ENCODE measurements at places on chromosomes 1 and 21.

- DNase-seq = no peak
Measured at GRCh38 chr1:35893051-35893879, 10.3 kb downstream of the AGO1 start.

DNA sequence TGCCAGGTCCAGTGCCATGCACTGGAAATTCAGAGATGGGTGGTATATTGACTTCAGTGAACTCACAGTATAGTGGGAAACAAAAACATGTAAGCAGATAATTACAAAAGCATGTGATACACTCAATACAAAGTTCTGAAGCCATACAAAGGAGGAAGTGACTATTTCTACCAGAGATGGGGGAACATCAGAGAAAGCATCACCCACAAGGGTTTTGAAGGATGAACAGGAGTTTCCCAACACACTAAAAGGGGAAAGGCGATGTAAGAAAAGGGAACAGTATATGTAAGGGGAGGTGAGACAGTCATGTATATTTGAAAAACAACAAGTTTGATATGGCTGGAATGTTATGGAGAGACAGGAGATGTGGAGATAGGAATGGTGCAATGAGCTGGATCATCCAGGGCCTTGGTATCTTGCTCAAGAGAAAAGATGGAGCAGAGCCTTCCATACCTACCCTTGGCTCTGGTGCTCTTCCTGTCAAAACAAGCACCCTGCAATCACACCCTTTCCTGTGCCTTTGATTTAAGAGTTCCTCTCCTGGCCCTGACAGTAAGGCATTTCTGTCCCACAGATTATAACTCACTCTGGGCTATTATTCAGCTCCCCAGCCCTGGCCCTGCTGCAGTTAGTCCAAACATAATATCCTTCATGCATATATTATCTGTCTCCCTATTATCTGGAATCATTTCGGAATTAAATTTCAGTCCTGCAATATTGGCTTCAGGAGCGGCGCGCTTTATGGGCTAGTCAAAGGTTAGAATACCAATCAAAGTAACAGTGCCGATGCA, 60.5 kb downstream of the DMAP1 start:
- no peak for DNase-seq

DNA sequence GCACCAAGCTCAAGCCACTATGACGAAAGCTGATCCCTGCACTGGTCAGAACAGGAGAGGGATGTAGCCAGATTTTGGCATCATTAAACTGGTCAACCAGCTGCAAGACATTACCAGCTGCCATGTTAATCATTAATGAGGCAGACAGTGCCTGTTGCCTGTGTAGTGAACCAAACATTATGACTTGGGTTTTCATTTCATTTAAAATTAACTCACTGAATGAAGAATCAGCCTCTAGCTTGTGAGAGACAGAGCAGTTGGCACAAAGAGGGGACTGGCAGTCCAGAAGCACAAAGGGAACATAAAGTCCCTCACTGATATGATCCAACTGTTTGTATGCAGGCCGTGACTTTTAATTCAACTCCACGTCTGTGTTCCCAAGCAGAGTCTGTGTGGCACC, 318.9 kb downstream of the SEC16B start:
- no peak for DNase-seq

GRCh38 chr1:234891427-234891826, 237.2 kb downstream of the TOMM20 start:
- DNase-seq = no peak

DNA sequence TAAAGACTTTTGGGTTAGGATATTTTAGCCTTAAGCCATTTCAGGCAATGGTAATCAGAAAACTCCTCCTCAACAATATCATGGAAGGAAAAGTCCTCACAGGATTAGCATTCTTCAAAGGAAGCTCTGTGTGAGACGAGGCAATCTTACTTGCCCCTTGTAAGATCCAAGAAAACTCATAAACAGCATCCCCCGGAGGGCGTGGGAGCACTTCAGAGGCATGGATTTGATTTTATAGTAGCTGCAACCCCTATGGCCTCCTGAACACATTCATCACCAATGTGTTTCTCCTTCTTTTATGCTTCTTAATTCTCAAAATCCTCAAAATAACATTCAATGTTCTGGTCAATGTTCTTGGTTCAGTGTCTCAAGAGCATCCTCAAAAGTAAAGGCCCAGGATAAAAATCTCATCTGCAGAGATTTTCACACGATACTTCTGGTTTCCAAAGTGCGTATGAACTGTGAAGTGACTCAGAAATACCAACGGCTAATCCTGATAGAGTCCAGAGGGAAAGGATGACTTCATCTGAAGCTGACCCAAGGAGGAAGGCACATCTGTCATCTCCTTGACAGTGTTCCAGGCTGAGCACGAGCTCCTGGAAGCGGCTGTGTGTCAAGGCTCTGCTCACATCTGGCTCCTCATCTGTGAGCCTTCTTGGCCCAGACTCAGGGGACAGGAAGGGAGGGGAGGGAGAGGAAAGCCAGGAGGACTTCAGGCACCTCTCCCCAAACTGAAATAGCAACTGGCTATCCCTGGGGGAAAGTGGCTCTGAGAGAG, 49.3 kb upstream of the PSEN2 start:
- DNase-seq = no peak

GRCh38 chr21:36104317-36105300, 30.3 kb upstream of the CBR3 start:
- DNase-seq = peak; percentile 39

- no peak for DNase-seq
Measured at GRCh38 chr1:151542710-151543129, 2.6 kb downstream of the TUFT1 start.

- DNase-seq = no peak
Measured at GRCh38 chr1:150927624-150928023, 1.5 kb downstream of the SETDB1 start.

DNA sequence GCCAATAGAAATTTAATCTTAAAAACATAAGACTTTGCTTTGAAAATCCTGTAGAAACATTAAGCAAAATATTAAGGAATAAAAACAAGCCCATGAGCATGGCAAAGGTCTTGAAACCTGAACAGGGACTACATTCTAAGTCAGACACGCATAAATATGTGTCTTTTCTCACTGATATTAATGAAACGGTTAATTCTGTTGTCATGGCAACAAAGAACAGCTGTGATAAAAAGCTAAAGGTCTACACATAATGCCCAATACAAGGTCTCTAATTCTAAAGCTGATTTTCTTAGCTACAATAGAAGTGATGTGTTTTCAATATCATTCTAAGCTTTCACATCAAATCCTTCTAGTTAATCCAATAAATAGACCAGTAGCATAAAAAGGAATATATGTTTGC, 331.7 kb downstream of the PTBP2 start:
- no peak for DNase-seq

DNA sequence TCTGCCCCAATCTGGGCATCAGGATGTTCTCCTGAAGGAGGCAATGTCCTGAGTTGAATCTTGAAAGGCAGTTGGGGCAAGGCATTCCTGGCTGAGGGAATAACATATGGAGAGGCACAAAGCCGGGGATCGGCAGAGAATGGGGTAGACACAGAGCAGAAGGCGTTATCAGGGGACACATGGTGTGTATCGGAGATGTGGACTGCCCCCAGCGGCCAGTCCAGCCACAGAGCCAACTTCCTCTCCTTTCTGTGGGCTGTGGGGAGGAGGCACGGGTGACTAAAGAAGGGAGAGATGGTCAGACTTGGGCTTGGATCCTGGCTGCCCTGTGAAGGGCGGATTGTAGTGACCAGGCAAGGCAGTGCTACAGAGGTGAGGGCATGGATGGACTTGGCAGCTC, 32.1 kb downstream of the FOXD2 start:
- no peak for DNase-seq

- DNase-seq = no peak
Measured at GRCh38 chr1:77447669-77448068, 165.8 kb downstream of the AK5 start.

DNA sequence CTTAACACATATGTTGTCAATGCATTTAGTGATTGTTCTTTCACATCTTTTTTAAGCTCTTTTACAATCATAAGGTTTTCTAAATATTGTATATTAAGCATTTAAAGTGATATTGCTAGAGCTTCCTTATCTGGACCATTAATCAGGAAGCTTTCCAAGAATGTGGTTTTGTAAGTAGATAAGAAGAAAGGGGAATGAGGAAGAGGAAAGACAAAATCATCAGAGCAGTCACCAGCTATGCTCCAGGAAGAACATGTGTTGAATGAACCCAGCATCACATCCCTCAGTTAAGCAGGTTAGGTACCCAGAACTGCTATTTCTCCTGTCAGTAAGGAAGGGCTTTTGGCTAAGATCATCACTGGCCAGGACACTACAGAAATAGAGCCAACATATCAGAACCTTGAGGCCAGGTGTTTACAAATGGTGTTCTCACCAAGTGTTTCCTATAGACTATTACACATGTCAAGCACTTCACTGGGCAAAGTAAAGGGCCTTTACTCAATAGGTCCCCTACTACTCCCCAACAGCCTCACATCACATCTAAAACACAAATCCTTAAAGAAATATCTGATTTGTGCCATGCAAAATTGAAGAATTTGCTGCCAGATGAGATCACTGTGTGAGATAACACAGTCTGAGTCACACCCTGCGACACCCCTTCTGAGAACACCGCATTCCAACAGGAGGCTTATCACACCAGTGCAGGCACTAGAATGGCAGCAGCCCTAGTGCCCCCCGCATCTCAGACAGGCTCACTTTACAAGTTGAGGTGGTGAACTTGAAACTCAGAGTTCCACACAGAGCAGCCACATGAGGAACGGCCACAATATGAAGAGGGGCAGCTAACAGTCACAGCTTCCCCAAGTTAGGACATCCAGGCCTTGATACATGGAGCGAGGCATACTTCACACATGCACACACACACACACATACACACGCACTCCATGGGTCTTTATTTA, 1.8 kb upstream of the SPRR2A start:
- no peak for DNase-seq

GRCh38 chr1:32741413-32742198, 39.0 kb upstream of the SYNC start:
- DNase-seq = no peak

DNA sequence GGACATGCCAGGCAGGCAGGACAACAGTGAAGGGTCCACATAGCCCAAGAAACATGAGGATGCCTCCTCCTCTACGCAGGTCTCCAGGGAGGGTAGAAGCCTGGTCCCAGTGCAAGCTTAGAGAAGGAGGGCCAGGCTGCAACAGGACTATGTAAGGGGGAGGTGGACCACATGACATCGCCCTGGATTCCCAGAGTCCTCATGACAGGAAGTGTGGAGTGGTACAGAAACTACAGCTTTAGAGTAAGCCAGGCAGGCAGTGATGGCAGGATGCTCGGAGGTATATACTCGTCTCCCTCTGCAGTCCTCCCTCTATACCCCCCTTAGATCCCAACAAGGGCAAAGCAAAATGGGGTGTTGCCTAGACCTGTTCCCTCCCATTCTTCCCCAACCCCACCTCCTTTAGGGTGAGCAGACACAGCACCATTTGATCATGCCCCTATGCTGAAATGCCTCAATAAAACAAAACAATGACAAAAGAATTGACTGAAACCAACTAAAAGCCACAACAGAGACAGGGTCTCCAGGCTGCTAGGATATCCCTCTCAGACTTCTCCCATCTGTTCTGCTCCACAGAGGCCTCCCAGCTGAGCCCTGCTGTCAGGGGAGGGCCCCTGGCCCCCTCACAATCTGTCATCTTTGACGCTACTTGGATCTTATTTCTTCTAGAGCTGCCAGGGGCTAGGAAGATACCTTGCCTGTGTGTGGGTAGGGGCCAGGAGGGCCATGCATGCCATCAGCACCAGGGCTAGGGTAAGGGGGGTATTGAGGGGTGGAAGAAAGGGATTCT, 13.1 kb downstream of the FAM78B start:
- DNase-seq = no peak

- no peak for DNase-seq
Measured at GRCh38 chr1:39819091-39819812, 30.6 kb upstream of the BMP8B start.

- no peak for DNase-seq
Measured at GRCh38 chr1:175520186-175520585, 223.2 kb downstream of the TNR start.

DNA sequence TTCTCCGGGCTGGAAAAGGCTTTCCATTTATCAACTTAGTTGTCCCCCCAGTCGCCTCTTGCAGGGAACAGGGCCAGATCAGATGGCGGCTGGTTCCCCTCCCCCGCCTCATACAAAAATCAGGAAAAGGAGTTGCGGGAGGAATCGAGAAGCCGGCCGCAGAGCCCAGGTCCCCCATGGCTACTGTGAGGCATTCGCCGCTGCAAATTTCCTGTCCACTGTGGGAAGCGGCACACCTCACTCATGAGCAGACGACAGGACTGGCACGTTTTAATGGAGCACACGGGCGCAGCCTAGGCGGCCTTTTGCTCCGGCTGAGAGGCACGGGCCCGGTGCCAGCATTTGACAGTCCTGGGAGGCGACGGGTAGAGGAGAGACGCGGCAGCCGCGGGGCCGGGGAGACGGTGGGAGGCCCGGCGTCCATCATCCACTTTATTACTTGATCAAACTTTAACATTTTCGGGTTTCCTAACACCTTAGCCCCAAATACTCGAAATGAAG, 1.1 kb downstream of the GNG4 start:
- DNase-seq = no peak

DNA sequence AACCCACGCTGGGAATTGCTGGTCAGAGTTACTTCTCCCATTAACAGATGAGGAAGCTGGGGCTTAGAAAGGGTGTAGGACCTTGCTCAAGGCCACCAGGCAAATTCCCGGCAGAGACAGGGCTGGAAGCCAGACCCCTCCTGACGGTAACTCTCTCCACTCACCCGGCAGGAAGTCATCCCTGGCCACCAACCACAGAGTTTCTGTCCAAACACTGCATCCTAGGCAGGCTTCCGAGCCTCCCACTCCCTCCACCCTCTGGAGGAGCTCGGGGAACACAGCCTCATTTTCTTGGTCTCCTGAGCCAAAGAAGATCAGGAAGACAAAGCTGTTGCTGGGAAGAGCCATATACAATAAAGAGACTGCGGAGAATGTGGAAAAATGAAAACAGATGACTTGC, 25.0 kb upstream of the ZNF436 start:
- DNase-seq = no peak

DNA sequence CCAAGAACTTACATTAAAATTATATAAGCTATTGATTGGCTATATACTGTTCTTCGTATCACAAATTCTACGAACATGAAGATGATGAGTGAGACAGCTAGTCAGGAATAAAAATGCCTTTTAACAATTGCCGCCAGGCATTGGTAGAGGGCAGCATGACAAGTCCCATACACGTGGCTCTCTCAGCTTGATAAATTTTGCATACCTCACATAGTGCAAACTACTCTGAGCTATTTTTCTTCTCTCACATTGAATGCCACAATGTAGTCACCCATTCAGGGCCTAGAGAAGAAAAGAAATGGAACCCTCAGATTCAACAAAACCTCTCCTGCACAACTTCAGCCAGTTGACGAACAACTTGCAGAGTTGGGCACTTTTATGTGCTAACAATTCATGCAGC, 27.0 kb upstream of the FMO2 start:
- no peak for DNase-seq

Measured in stimulated activated CD8-positive, alpha-beta memory T cell treated with anti-CD3 and anti-CD28 coated beads, Interleukin-2, amount 100 ng/mL, for 1 hour (primary cell).